ENCODE measurements at places on chromosomes 11 and 22.

DNA sequence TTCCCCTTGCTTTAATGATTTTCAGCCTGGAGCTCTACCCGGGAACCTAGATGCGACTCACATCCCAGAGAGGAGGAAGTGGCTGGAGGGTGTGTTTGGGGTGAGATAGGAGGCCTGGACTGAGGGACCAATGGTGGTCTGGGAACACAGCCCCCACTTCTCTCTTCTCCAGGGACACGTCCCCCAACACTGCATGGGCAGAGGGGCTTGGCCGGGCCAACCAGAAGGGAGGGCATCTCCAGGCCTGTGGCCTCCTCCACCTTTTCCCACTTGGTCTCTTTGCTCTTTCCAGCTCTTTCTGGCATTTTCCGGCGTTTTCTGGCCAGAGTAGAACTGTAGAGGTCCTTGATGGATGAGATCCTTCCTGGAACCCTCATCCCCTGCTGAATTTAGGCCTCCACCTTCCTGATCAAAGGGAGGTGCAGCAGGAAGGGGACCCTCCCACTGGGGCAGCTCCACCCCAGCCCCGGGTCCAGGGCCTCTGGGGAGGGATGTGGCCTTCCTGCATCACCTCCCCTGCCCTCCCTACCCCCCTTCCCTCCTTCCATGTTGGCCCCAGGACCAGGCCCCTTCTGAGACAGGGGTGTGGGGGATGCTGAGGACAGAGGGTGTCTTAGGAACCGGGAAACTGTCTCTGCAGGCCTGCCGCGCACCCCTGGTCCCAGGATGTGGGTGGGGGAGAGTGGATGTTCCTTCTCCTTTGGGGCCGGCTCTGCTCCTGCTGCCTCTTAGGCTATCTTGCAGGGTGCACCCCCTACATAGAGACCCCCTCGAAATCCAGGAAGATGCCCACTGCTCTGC lies 24.4 kb downstream of the MRGPRG start:
- DNase-seq = no peak

DNA sequence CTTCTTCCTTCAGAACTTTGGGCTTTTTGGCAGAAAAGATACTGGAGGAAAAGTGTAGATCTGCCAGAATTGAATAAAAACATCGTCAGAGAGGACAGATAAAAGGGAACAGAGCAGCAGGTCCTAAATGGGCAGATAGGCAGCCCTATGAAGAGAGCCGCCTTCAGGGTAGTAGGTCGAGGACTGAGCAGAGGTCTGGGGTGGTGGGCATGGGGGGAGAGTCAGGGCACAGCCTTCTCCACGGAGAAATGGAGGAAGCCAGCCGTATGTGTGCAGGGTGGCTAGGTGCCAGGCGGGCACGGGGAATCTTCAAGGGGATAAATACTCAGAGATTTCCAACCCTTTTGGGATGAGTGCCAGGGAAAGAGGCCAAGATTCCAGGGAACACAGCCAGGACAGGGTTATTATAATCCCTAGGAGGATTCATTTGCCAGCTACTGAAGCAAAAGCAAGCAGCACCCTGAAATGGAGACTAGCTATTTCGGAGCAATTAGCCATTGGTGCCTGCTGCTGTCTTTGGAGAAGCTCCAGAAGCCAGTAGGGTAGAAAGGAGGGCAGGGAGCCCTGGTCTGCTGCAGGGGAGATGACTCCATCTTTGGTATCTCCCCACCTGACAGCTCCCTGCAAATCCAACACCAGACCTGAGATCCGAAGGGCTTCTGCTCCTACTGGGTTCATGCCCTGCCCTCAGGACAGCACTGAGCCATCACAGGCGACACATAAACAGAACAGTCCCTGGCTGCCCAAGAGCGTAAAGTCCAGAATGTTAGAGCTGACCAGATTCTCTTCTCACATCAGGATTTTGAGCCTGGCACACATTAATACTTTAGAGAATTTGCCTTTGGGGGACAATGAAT lies 174.5 kb upstream of the NTM start:
- DNase-seq = no peak

DNA sequence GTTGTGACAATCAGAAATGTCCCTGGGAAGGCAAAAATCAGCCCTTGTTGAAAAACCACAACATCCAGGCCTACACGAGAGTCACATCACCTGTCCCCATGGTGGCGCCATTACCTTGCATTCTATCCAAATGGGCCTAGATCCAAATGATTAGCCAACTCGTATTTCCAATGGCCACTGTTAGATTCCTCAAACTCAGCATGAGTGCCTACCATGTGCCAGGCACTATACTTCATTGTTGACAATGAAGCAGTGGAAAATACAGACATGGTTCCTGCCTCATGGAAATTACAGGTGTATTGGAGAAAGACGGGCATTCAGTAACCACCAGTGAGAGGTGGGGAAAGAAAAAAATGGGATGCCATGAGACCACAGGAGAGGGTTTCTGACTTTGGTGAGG lies 29.8 kb upstream of the CREB3L1 start:
- DNase-seq = peak; percentile 5

GRCh38 chr11:74559934-74560309 lies 32.5 kb upstream of the POLD3 start:
- DNase-seq = no peak

- no peak for DNase-seq
Measured at GRCh38 chr11:118677977-118678376, 1.5 kb downstream of the TREH start.

- DNase-seq = no peak
Measured at GRCh38 chr11:78379039-78379670, 38.5 kb downstream of the GAB2 start.

DNA sequence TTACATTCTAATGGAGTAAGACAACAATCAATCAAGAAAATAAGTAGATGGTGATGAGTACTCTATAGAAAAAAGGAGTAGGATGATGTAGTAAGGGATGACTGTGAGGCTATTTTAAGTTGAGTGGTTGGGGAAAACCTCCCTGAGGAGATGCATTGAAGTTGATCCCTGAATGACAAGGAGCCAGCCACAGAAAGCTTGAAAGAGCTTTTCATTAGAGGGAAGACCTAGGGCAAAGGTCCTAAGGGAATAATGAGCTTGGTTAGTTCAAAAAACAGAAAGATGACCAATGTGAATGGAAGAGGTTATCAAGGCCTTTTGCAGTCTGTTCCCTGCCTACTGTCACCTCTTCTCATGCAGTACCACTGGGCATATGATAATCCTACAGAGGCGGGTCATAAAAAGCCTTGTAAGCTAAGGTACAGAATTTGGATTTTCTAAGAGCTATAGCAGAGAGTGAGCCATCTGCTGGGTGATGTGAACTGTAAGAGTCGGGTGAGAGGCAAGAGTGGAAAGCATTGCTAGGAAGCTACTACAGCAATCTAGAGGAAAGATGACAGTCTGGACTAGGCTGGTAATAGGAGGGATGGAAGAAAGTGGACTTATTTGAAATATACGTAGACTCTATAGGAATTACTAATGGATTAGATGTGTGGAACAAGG lies 3.1 kb downstream of the PPP2R1B start:
- no peak for DNase-seq

DNA sequence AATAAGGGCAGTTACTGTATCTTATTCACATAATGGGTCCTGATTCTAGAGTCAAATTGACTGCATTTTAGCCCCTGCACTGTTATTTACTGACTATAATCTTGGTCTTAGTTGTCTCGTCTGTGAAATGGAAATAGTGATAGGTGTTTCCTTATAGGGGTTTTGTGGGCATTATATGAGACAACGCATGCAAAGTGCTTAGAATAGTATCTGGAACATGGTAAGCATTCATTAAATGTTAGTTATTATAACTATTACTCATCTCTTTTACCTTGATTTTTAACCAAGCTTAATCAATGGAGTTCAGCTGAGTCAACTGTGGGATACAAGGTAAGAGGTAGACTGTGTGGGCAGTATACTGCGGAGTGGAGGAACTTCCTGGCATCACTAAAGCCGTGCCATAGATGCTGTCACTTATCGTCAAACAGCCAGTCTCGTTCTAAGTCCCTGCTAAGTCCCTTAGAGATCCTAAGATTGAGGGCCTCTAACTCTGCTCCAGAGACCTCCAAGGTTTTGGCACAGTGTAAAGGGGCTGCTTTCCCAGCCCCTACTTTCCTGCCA lies 2.6 kb upstream of the ZC3H12C start:
- no peak for DNase-seq

DNA sequence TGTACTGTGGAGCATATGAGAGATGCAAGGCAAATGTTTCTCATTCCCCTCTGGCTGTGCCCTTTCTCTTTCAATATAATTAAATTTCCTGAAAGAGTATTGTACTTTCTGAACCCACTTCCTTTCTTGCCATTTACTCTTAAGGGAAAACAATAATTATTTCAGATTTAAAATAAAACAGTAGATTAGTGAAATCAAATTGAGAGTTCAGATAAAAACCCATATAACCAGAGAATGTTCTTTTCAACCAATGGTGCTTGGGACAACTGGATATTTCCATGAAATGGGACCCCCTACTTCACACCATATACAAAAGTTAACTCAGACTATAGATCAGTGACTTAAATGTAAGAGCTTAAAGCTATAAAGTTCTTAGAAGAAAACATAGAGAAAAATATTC lies 26.1 kb upstream of the DLAT start:
- DNase-seq = no peak

GRCh38 chr22:41742918-41743317 lies 43.6 kb downstream of the MEI1 start:
- DNase-seq = no peak

GRCh38 chr22:18095101-18095805 lies 15.4 kb upstream of the TUBA8 start:
- DNase-seq = no peak

DNA sequence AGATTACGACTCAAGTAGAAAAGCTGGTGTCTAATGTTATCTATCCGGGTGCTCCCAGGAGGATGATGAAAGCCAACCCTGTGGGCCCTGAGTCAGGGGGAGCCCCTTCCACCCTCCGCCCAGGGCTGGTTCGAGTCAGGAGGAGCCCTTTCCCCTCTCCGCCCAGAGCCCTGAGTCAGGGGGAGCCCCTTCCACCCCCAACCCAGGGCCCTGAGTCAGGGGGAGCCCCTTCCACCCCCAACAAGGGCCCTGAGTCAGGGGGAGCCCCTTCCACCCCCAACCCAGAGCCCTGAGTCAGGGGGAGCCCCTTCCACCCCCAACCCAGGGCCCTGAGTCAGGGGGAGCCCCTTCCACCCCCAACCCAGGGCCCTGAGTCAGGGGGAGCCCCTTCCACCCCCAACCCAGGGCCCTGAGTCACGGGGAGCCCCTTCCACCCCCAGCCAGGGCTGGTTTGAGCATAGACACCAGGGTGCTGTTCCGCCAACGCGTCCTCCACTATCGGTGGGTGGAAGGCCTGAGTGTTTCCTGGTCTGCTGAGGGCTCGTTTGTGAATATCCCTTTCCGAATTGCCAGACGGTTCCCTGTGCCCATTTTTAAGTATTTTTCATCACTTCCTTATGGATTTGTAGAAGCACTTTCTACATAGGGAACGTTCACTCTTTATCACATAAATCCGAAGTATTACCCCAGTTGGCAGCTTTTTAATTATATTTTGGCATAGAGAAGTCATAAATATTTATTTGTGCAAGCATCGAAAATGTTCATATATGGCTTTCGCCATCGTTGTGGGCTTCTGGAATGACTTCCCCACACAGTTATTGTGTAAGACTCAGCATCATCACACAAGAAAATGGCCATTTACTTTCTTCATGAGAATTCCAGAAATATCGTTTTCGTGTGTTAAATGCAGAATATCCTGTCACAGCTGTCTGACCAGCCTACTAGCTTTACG lies 380.6 kb downstream of the BRD1 start:
- DNase-seq = no peak

DNA sequence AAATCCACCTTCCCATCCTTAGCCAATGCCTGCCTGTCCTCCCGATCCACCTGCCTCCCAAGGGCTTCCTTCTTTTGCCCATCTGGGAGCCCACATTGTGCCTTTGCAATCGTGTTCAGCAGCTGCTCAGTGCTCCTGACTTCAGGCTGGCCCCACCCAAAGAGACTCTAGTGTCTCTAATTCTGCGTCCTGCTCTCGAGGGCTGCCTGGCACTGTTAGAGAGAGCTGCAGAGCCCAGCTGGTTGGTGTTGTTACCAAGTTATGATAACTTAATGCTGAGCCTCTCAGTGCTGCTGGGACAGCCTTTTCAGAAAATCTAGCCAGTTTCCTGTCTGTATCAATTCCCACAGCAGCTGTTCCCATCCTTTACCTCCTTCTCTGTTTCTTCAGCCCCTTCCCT lies 69.1 kb downstream of the MICAL2 start:
- DNase-seq = no peak

- peak; percentile 58 for DNase-seq
Measured at GRCh38 chr22:45096256-45096907, 67.3 kb upstream of the NUP50 start.

- no peak for DNase-seq
Measured at GRCh38 chr11:35324183-35324886, 95.0 kb downstream of the SLC1A2 start.

- DNase-seq = no peak
Measured at GRCh38 chr22:36860017-36860416, 789 bp upstream of the NCF4 start.

- DNase-seq = no peak
Measured at GRCh38 chr11:88438721-88439120, 101.2 kb upstream of the CTSC start.

GRCh38 chr11:130601141-130601540 lies 152.7 kb downstream of the ADAMTS15 start:
- no peak for DNase-seq

GRCh38 chr11:116791813-116792143 lies at the start of gene APOA5:
Gene APOA5, minus strand, starts transcription at chr11:116791879. Its CDS starts 19 bp downstream, at chr11:116791860.
- no peak for DNase-seq

GRCh38 chr22:20793748-20794649 lies 20.1 kb downstream of the SERPIND1 start:
- no peak for DNase-seq

DNA sequence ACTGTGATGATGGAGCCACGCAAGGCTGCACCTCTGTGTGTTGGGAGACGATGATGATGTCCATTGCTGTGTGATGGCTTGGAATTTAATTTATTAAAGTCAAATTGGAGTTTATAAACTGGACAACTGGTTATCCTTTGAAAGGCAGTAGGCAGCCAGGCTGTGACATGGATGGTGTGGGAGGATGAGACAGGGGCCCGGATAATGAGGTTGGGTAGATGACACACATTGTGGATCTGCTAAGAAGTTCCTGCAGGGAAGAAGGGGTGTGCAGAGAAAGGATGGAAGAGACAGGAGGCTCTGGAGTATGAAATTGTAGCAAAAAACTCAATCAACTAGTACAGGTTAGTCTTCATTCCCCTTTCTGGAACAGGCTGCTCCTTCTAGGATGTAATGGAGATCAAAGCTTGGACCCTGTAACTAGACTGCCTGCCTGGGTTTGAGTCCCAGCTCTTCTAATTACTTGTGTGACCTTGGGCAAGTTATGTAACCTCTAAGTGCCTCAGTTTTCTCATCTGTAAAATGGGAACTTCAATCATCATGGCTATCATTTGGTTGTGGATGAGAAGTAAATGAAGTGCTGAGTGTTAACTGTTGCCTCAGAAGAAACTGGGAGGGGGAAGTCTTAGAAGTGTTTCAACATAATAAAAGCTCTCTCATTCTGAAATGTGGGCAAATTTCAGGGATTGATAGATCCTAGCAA lies 4.2 kb upstream of the HINFP start:
- no peak for DNase-seq

DNA sequence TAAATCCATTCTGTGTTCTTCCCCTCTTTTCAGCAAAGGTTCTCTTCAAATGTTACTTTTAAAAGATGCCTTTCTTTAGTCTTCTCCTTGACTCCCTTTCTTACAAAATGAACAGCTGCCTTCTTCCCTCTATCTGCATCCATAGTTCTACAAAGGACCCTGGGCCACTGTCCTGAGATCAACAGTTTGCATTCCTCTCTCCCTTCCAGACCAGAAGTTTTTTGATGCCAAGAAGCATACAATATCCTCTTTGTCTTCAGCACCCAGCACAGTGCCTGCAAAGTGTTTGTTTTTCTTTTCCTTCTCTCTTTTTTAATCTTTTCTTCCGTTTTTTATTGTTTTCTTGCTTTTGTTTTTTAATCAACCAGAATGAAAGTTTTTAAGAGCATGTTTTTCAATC lies 183.5 kb upstream of the SNX19 start:
- DNase-seq = no peak

Data from AML-193 (cell line).